Fibroblast of upper back skin (primary cell): ENCODE measurements at places on chromosomes 5 and 9.

- DNase-seq: peak; percentile 26
Measured at GRCh38 chr9:101119206-101119819, 90.8 kb downstream of the PLPPR1 start.

GRCh38 chr5:161850491-161850890 is 2.6 kb downstream of the GABRA1 start:
- no peak for DNase-seq

DNA sequence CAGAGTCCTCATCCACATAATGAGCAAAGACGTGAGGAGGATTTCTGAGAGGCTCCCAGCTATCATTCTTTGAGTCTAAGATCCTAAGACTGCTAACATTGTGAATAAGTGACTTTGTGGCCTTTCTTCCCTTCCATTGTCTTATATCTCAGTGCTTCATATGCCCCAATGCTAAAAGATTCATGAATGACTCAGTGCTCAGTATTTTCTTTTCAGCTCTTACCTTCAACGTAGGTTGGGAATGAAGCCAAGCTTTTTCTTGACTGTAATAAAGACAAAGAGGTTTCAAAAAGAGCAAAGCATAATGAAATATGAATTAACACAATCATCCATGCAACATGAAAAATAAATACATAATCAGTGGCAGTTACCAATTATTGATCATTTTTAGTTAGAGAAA is 146.4 kb downstream of the ENTREP1 start:
- peak; percentile 40 for DNase-seq

- DNase-seq: no peak
Measured at GRCh38 chr5:122908108-122908507, 62.7 kb downstream of the SNX24 start.

DNA sequence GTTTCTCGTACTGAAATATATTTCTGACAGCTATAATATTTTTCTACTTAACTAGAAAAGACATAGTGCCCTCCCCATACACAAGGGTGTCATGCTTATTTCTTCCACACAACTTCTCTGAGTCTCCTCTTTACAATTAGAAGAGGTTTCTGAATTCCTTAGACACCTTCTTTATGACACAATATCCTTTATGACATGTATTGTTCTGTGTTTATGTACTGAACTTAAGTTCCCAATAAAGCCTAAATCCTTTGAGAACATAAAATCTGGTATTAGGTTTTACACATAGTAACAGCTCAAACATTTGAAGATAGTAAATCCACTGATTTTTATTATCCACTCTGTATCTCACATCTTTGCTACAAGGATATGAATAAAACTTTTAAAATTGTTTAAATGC is 32.5 kb downstream of the GRAMD2B start:
- DNase-seq: no peak

GRCh38 chr5:139413963-139414362 is 10.1 kb upstream of the SPATA24 start:
- DNase-seq: no peak

- no peak for DNase-seq
Measured at GRCh38 chr9:101993771-101994170, 255.3 kb upstream of the GRIN3A start.

GRCh38 chr5:61964201-61964600 is 341.8 kb upstream of the KIF2A start:
- DNase-seq: peak; percentile 95

DNA sequence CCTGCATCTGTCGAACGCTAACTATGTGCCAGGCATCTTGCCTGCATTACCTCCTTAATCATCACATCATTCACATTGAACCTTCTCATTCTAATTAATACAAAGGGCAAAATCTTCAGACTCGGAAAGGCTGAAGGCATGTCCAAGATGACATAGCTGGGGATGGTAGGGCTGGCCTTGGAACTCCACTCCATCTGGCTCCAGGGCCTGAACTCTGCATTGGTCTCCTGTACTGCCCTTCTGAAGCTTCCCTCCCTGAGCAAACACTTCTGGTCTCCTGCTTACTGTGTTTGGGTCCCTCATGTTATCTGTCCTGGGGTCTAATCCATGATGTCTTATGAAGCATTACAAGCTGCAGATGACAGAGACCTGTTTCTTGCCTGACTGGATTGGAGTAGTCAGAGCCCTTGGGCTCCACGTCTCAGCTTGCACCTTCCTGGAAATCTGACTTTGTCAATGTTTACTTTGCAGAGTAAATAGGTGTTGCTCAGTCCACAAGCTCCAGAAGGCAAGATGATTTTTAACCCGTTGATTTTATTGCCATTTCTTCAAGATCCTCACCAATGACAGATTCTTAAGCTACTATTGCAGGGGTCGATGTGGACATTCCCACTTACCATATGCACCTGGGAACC is 106.1 kb downstream of the GALNT10 start:
- DNase-seq: no peak

DNA sequence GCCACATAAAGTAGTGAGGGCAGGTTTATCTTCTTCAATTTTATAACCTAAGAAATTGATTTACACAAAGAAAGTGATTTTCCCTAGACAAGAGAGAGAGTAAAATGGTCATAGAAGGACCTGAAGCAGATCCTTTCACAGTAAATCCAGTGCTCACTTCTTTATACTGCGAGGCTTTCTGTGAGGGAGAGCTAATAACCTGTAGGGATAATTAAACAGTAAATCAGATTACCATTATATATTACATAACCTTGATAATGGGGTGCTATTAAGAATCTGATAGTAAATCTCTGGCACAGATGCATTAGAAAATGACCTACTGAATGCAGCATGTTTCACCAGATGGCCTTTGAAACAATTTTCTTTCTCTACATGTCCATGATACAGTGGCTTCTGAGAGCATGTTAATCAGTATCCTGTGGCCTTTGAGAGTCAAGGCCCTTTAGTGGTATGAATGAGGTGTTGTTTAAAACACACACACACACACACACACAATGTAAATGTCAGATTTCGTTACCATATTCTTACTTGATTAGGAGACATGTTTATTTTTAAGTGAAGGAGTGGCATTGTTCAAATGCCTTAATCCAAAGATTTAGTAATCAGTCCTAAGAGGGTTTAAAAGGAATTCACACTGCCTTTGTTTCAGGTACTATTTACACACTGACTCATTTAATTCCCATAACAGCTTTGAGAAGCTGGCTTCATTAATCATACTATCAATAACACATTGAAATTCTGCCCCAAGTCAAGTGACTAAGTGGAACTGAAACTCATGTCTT is 124.7 kb downstream of the ALDH1A1 start:
- peak; percentile 32 for DNase-seq

GRCh38 chr9:81499594-81499993 is 189.8 kb downstream of the TLE1 start:
- no peak for DNase-seq

GRCh38 chr5:10634050-10634449 is 70.2 kb downstream of the ANKRD33B start:
- no peak for DNase-seq

DNA sequence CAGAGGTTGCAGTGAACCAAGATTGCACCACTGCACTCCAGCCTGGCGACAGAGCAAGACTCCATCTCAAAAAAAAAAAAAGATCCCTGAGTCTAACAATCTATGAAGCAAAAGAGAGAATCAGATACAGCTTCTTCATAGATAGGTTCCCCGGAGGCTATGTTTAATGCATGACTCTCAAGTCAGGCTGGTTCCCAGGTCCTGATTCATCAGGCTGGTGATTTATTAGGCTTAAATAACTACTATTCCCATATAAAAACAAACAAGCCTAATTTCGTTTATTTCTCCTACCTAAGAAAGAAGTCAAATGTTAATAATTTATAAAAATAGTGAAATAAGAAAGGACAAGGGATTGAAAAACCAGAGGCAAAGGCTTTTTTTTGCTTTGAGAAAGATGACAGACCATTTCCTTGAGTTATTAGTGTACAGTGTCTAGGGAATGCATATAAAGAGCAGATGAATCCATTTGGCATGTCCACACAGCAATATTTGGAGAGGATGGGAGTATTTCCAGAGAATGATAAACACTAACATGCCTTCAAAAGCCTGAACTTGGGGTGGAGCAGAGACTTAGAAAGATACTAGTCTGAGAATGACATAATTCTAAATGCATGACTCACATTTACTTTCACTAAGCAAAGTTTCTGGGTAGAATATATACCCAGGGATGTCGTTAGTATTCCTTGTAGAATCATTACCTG is 115.3 kb downstream of the NREP start:
- DNase-seq: peak; percentile 83

DNA sequence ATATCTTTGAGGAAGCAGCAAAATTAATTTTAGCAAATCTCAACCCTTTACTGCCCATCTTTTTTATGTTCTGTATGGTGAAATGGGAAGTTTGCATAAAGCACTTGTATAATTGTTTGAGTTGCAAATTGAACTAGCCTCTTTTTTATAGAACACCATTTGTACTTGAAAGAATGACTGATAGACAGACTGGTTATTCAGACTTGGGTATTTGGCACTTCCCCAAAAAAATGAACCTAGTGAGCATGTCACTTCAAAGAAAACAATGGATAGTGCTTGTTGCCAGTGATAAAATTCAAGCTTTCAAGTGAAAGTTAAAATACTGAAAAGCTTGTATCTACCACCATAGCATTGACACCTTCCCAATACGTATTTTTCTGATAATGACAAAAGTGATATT is 115.8 kb downstream of the ERCC6L2 start:
- DNase-seq: no peak

DNA sequence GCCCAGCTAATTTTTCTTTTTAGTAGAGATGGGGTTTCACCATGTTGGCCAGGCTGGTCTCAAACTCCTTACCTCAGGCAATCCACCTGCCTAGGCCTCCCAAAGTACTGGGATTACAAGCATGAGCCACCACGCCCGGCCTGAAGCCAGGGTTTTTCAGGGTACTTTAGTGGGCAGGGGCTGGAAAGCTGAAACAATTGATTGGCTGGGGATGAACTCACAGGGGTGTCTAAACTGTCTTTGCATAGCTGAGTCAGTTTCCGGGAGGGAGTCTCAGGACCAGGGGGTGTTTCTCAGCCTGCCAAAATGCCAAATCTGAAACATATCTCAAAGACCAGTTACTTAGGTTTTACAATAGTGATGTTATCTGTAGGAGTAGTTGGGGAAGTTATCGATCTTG is 46.1 kb downstream of the PRUNE2 start:
- DNase-seq: no peak

GRCh38 chr9:76025286-76025685 is 134.8 kb downstream of the PCSK5 start:
- DNase-seq: peak; percentile 39

GRCh38 chr5:136062366-136063274 is 33.8 kb downstream of the TGFBI start:
- DNase-seq: no peak

GRCh38 chr9:135222881-135223760 is 135.7 kb downstream of the OLFM1 start:
- DNase-seq: no peak

DNA sequence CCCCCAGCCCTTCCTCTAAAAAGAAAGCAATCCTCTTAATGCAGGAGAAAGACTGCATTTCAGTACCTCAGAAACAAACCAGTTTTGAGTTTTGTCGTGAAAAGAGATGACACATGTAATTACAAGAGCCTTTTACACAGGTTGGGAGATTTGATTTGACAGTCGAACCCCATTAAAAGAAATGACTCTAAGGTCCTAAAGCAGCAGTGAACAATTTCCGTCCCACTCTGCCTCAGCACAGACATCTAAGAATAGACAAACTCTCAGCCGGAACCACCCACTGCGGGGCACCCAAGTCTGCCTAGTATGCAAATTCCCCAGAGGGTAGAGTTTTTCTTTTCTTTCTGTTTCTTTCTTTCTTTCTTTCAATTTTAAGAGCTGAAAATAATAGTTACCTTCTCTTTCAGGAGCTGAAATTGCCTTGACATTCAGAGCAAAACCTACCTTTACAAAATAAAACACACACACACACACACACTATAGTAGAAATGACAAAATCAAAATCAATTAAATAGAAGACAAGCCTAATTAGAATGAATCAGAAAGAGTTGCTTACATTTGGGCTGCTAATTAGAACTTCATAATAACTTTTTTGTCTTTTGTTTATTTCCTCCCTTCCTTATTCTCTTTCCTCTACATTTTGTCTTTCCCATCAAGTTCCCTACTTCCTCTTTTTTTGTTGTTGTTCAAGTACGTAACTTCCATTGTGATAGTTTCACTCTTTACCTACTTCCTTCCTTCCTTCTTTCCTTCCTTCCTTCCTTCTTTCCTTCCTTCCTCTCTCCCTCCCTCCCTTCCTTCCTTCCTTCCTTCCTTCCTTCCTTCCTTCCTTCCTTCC is 65.1 kb downstream of the BASP1 start:
- peak; percentile 14 for DNase-seq

DNA sequence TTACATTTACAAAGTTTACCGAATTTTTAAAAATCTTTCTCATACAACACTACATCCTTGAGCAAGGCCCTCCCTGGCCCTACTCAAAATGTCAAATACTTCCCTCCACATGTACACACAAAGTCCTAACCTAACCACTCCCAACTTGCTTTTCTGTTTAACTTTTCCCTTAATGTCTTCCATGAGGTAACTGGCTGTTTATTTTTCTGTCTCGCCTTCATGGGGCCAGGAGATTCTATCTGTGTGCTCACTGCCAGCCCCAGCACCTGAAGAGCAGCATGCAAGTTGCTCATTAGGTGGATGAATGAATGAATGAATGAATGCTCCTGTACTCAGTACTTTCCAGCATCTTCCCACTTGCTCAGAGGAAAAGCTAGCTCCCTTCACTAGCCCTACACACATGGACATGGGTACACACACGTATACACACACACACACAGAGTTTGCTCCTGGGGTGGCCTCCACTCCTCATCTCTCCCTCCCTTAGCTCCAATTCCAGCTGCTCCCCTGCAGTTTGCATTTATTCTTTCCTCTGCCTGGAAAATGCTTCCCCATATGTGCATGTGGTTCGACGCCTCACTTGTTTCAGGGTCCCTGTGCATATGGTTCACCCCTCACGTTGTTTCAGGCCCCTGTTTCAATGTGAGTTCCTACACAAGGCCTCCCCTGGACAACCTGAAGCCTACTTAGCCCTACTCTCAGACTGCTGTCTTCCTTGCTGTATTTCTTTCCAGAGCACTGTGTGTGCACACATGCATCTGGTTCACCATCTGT is 165.2 kb downstream of the ROR2 start:
- DNase-seq: no peak

DNA sequence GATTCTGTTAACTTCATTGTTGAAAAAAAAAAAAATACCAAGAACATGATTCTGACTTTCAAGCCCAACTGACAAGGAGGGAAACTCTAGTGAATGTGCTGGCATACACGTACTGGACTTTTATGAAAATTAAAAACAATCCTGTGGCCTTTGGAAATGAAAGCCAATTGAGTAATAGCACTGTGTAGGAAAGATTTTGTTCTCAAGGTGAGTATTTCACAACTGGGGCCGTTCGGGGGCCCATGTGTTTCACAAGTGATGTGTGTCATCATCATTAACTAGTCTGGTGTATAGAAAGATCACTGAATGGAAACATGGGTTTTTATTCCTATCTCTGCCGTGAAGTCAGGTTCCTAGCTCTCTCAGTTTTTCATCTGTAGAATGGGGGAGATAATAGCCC is 605.0 kb upstream of the CLINT1 start:
- peak; percentile 86 for DNase-seq
